ENCODE measurements at places on chromosomes 4 and X. TPM values are rescaled to one million over a fixed set of nuclear protein-coding genes. Genes with fewer than 3 reads are reported as not detected.

Gene GDPD2
- total RNA-seq, result not detected

Gene STAG2
- 15.2 TPM for total RNA-seq

Gene CSAG3
- not detected for total RNA-seq

Gene COL4A5
- total RNA-seq, result 2.9 TPM

Gene LRIT3
- 0.08 TPM for total RNA-seq

Gene C4orf36
- not detected for total RNA-seq

Gene PLP1
- total RNA-seq, result 0.81 TPM

Gene IL9R
- not detected for total RNA-seq

Gene ZDHHC9
- total RNA-seq, result 30.3 TPM

Gene POU4F2
- not detected for total RNA-seq

Gene HSFX4
- not detected for total RNA-seq

Gene STARD8
- total RNA-seq, result 10.6 TPM

Gene MSX1
- total RNA-seq, result 0.33 TPM

Gene SMAD1
- total RNA-seq, result 15.3 TPM

Gene SSX1
- total RNA-seq, result 0.13 TPM

GRCh38 chr4:53997898-53998297 lies 66.5 kb downstream of the CHIC2 start:
- no peak for DNase-seq

DNA sequence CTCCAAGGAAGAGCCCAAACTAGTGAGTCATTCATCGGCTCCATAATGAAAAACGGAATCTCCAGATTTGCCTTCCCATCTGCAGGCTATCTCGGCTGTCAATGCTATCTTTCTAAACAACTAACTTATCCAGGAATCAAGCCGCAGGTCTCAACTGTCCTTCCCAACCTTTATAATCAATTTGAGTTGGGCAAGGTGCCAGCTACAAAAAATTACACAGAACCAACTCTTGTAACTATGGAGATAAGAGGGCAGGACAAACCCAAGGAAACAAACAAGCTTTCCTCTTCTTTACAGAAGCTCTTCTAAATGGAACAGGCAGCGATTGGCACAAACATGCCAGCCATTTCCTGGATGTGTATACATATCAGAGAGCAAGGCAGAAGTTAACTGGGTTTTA lies 61.2 kb upstream of the RAI2 start:
- no peak for DNase-seq

GRCh38 chr4:77072195-77072753 lies 3.5 kb downstream of the CCNI start:
- no peak for DNase-seq

GRCh38 chr4:127708985-127709384 lies 21.2 kb upstream of the SLC25A31 start:
- DNase-seq, result no peak

DNA sequence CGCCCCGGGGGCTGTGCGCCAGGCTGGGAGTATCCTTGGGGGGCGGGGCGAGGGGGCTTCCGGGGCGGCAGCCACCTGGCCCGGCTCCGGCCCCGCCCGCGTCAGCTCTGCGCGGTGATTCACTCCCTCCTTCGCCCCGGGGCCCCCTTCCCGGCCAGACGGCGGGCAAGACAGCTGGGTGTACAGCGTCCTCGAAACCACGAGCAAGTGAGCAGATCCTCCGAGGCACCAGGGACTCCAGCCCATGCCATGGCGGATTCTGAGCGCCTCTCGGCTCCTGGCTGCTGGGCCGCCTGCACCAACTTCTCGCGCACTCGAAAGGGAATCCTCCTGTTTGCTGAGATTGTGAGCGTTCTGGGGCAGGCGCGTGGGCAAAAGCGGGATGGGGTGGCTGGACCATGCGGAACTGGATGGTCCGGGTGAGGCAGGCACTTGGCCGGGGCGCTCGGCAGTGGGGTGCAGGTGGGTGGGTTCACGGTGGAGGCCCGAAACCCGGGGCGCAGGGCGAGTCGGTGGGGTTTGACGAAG lies at the start of gene PLP2:
Gene PLP2 (plus strand): TSS at position 147 of the 528 bp plus-strand sequence. CDS start 103 bp downstream, at position 250.
- DNase-seq, result no peak

DNA sequence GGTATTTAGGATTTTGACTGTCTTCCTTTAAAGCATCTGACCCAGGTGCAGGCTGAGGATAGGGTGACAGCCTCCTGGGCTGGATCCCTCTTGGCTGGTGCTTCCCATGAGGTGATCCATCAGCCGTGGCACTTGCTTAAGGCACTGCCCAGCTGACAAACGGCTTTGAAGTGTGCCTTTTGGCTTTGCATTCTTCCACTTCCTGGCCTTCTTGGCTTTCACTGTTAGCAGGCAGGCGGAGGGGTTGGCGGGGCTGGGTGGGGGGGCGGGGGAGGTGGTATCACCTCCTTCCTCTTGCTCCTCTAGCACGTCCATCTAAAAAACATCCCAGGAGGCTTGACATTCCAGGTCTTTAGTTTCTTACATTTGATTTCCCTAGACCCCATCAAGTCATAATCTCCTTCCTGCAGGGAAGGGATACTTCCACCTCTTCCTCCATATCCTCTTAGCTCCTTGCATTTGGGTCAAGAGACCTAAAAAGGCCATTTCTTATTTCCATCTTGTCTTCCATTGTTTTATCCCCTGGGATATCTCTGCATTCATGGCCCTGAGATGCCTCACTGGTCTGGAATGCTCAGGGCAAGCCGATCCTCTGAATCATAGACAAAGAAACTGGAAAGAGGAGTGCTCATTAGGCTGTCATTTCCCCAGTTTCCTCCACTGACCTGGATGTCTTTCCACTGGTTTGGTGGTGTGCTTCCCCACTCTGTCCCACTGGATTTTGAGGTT lies 11.3 kb upstream of the APLN start:
- DNase-seq, result no peak

DNA sequence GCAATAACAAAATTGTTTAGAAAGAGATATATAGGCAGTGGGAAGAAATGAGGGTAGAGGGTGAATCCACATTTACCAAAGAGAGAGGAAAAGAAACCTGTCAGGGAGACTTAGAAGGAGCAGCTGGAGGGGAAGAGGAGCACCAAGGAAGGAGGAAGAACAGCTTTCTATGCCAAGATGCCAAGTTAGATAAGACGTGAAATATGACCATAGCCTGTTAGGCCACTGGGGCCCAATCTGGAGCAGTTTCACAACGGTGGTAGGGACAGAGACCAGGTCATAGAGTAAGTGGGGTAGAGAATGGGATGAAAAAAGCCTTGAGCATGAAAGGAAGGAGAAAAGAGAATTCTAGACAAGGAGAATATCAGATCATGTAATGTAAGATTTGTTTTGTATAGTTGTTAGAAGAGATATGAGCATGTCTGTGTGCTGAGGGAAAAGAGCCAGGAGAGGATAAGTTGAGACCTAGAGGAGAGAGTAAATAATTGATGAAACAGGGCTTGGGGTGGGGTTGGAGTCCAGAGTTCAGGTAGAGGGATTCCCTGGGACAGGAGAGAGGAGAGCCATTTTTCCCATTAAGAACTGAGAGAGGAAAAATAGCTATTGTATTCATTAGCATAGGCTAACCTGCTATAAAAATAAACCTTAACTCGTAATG lies 4.4 kb upstream of the SOWAHB start:
- peak; percentile 68 for DNase-seq

DNA sequence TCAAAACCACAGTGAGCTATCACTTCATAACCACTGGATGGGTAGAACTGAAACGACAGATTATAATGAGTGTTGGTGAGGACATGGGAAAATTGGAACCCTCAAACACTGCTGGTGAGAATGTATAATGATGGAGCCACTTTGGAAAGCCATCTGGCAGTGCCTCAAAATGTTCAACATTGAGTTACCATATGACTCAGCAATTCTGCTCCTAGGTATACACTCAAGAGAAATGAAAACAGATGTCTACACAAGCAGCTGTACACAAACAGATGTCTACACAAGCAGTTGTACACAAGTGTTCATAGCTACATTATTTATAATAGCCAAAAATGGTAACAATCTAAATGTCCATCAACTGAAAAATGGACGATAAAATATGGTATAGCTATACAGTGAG lies 143.9 kb downstream of the PDGFRA start:
- no peak for DNase-seq

GRCh38 chr4:110278127-110278526 lies 79.7 kb upstream of the ELOVL6 start:
- no peak for DNase-seq

- DNase-seq, result no peak
Observed at GRCh38 chr4:137674066-137674465, 141.8 kb upstream of the PCDH18 start.

DNA sequence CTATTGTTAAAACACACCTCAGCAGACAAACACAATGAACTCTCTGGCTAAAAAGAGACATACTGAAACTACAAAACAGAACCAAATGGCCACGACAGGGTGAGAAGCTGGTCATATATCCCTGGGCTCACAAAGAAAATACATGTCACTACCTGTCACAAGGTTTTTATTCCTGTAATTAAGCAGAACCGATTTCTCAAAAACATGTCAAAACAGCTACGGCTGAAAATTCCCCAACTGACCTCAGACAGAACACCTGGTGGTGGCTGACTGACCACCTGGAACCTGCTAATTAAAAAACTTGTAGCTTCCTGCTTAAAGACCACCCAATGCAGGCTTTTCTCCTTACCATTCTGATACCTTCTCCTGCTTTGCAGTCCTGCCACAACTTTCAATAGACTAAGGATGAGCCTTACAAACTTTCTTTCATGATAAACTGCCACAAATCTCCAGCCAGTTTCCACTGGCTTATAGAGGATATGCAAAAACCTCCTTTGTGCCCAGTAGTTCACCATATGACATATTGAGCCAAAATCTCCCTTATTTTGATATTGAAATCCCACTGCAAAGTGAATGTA lies 571.9 kb downstream of the SPOCK3 start:
- DNase-seq, result no peak

DNA sequence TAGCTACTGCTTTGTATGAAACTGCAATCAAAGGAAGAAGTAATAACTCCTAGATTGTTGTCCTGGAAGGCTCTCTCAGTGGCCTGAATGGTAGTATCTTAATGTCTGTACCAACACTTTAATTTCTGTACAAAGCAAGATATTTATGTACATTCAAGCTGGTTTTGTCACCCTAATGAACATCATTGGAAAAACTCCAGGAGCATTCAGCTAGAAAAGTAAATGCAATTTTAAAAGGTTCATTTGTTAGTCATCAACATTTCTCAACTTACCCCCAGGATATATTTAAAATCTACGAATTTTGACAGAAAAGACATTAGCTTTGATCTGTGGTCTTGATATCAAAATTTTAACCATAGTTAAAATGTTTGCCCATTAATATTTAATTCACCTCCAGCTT lies 80.0 kb upstream of the FGF13 start:
- DNase-seq, result no peak

- DNase-seq, result no peak
Observed at GRCh38 chr4:184451726-184452125, 22.6 kb downstream of the IRF2 start.

- DNase-seq, result no peak
Observed at GRCh38 chrX:45056428-45057145, 144.1 kb downstream of the DIPK2B start.

GRCh38 chrX:20988118-20988517 lies 386.1 kb upstream of the CNKSR2 start:
- DNase-seq, result no peak

DNA sequence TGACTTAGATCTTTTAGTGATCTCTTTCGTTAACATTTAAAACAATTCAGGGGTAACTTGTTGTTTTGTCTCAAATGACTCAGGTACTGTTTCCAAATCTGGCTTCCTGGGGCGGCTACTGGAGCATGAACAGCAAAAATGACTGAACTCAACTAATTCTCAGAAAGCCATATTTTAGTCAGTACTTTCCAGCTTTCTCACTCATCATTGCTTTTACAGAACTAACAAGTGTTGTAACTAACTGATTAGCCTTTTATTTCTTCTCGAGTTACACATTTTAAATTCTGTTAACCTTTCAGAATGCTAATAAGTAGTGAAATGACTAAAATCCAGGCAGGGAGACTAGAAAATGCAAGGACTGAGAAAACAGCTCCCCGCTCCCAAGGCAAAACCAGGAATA lies 55.3 kb downstream of the JADE3 start:
- no peak for DNase-seq

DNA sequence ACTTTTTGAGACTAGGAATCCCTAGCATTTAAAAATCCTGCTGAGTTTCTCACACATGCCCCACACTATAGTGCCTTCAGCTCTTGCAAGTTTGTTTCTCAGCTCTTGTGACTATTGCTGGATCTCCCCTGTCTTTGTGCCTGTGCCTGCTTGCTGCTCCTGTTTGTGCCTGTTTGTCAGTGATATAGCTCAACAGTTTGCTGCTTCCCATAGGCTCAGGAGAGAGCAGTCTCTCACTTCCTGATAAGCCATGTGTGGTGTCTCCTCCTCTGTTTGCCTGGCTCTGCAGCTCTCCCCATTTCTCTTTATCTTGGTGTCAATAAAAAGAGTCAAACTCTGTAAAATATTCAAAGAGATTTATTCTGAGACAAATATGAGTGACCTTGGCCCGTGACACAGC lies 259.8 kb upstream of the CLNK start:
- DNase-seq, result no peak

- no peak for DNase-seq
Observed at GRCh38 chr4:78437608-78438088, 113.9 kb upstream of the ANXA3 start.

GRCh38 chr4:178340468-178340867 lies 898.2 kb upstream of the AGA start:
- DNase-seq, result no peak

GRCh38 chr4:189021831-189022230 lies 882.6 kb downstream of the TRIML1 start:
- no peak for DNase-seq

GRCh38 chrX:39491548-39492297 lies 606.0 kb downstream of the BCOR start:
- no peak for DNase-seq

DNA sequence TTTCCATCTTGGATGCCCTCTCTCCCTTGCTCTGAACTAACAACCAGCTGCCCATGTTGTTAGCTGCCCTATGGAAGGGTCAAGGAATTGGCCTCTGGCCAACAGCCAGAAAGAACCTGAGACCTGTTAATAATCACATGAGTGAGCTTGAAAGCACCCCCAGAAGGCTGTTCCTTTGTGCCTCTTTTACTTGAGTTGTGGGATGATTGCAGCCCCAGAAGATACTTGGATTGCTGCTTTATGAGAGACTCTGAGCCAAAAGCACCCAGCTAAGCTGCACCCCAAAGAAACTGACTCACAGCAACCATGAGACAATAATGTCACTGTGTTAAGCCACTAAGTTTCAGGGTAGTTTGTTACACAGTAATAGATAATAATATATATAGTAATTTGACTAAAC lies 73.3 kb downstream of the FRYL start:
- DNase-seq, result no peak

DNA sequence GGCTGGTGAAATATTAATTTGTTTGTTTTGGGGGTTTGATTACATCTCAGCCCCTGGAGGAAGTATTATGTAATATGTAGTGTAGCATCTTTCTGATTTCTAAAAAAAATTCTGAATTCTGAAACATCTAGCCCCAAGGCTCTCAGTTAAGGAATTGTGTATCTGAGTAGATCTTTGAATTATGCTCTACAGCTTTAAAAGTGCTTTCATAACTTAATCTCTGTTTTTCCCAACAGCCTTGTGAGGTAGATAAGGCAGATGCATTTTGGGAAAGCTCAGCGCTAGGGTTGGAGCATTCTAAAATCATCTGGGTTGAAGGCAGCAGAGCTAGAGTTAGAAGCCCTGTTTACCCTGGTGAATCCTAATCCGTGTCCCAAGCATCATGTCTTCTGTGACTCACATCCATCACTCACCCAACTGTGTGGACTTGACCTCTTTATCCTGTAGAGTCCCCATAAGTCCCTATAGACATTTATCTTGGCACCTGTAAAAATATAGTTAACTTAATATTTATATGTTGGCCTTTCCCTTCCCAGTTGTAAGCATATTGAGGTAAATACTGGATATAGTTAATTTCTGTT lies 49.8 kb downstream of the FNIP2 start:
- no peak for DNase-seq

GRCh38 chr4:26325191-26325590 lies 4.4 kb downstream of the RBPJ start:
- DNase-seq, result no peak

All from left lobe of liver (tissue), 2 donors.